AG04450 (cell line): ENCODE measurements at places on chromosomes 3 and 15.
A peak's percentile ranks its signal among the peaks of the same experiment; 100 is the strongest.

- DNase-seq = no peak
These were observed 202.1 kb upstream of the NSMCE3 start for GRCh38 chr15:29471757-29472156.

GRCh38 chr3:77042343-77042742 is 2.4 kb downstream of the ROBO2 start:
- DNase-seq = no peak

GRCh38 chr3:169662132-169662842 is 1.2 kb downstream of the MECOM start:
- no peak for DNase-seq

- peak; percentile 21 for DNase-seq
These were observed 198.1 kb downstream of the MBNL1 start for GRCh38 chr3:152466784-152467183.

GRCh38 chr15:90598031-90598577 is 68.4 kb downstream of the CRTC3 start:
- no peak for DNase-seq

- DNase-seq = no peak
These were observed 8.1 kb upstream of the VPS39 start for GRCh38 chr15:42215913-42216829.

DNA sequence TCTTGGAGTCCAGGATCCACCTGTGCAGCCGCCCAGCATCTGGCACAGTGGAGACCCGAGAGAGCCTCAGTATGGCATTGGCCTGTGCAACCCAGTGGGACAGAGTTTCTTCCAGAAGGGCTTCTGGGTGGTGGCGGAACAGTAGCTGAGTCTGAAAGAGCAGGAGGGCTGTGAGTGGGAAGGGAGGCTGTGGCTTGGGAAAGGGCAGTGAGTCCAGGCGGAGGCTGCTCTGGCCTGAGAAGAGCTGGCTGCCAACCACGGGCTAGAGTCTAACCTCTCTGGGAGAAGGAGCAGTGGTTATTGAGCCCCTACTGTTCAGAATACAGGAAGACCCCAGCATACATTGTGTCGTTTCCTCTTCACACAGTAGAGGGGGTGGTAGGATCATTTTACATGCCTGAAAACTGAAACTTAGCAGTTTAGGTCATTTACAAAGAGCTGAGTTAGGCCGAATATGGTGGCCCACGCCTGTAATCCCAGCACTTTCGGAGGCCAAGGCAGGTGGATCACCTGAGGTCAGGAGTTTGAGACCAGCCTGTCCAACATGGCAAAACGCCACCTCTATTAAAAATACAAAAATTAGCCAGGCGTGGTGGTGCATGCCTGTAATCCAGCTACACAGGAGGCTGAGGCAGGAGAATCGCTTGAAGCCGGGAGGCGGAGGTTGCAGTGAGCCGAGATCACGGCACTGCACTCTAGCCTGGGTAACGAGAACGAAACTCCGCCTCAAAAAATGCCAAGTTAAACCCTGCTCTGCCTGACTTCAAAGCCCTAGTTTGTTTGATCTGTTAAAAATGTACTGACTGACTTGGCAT is 3.2 kb downstream of the AEN start:
- DNase-seq = no peak

- no peak for DNase-seq
These were observed 10.9 kb downstream of the IDH2 start for GRCh38 chr15:90091156-90091931.

DNA sequence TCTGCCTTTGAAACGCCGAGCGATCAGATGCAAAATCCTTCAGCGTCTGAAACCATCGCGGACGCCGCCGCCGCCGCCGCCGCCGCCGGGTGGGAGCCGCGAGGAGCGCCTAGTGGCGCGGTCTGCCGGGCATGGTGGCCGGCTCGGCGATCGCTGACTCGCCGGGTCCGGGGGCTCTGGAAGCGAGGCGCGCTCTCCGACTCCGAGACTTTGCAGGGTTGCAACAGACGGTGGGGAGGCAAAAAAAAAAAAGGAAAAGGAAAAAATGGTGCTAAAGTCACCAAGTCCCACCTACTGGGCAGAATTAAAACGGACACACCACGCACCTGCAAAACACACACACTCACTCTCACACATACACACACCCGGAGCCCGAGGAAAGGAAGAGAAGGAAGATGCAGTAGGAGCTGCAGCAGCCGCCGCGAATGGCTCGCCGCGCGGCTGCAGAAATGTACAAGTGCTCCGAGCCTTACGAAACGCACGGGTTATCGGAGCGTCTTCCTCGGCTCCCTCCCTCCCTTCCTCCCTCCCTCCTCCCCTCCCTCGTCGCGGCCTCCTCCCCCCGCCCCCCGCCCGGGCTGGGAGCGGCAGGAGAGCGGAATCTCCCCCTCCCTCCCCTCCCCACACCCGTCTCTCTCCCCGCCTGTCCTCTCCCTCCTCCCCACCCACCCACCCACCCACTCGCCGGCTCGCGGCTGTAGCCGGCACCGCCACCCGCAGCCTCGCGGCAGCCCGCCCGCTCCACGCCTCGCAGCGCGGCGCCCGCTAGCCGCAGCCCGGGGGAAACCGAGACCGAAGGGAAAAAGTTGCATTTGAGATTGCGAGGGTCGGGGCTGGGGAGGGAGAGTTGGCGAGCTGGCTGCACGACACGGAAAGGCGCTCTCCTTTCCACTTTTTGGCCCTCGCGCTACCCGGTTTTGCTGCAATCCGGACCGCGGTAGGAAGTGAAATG is at the start of gene NTRK3:
Gene NTRK3, minus strand, starts transcription at position 461 of the 952 bp plus-strand sequence. CDS start 586 bp downstream, outside the sequence.
- DNase-seq = no peak

- DNase-seq = no peak
These were observed 55.7 kb downstream of the CEMIP start for GRCh38 chr15:80834906-80835305.

- DNase-seq = peak; percentile 15
These were observed 767 bp downstream of the EPM2AIP1 start for GRCh38 chr3:36991923-36992805.

DNA sequence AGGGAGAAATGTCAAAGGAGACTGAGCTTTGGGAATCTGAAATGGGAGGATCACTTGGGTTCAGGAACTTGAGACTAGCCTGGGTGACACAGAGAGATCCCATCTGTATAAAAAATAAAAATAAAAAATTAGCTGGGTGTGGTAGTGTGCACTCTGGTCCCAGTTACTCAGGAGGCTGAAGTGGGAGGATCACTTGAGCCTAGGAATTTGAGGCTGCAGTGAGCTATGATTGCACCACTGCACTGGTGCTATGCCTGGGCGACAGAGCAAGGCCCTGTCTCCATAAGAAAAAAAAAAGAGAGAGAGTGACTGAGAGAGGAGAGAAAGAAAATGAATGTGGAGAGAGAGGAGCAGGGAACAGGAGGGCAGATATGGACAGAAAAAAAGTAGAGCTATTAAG is 72.8 kb downstream of the SENP2 start:
- no peak for DNase-seq

GRCh38 chr3:112143251-112143650 is 10.2 kb upstream of the GCSAM start:
- DNase-seq = no peak

DNA sequence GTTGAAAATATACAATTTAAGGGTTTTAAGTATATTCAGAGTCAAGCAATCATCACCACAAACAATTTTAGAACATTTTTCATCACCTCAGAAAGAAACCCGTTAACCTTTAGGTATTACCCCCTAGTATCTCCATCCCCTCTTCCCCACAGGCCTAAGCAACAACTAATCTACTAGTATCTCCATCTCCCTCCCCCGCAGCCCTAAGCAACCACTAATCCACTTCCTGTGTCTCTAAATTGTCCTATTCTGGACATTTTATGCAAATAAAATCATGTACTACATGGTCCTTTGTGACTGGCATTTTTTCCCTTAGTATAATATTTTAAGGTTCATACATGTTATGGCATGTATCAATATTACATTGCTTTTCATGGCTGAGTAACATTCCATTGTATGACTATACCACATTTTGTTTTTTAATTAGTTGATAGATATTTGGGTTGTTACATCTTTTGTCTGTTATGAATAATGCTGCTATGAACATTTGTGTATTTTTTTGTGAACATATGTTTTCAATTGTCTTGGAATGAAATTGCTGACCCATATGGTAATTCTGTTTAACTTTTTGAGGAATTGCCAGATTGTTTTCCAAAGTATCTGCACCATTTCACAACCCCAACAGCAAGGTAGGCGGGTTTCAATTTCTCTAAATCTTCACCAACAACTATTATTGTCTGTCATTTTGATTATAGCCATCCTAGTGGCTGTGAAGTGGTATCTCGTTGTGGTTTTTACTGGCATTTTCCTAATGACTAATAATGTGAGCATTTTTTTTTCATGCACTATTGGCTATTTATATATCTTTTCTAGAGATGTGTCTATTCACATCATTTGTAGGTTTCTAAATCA is 215.6 kb upstream of the CD96 start:
- peak; percentile 21 for DNase-seq

DNA sequence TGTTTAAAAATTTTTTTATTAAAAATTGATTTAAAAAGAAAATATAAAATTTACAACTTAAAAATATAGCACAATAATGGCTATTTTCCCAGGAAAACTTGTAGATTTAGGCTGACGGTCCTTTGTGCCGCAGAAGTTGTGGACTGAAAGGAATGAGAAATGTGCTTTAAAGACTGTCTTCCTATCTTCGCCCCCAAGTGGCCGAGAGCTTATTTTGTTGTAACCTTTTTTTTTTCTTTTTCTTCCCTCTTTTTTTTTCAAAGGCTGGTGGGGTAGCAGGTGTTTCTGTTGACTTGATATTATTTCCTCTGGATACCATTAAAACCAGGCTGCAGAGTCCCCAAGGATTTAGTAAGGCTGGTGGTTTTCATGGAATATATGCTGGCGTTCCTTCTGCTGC is 15.5 kb downstream of the SLC25A26 start:
- no peak for DNase-seq

DNA sequence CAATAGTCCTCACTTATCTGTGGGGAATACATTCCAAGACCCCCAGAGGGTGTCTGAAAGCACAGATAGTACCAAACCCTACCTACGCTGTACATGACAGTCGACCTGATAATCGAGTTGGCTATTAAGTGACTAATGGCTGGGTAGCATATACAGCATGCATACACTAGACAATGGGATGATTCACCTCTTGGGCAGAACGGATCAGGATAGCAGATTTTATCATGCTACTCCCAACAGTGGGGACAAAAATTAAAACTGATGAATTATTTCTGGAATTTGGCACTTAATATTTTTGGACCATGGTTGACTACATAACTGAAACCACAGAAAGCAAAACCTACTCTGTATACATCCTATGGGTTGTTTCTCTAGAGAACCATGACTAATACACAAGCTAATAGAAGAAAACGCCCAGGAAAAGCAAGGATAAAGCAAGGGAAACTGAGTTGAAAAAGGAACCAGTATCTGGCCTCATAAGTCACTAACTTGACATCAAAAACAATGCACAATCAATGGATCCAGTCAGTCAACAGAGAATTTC is 15.5 kb downstream of the ATG3 start:
- DNase-seq = no peak

- DNase-seq = no peak
These were observed 17.5 kb upstream of the BCHE start for GRCh38 chr3:165854696-165855095.

GRCh38 chr3:160163229-160163878 is 61.9 kb upstream of the C3orf80 start:
- DNase-seq = peak; percentile 15

DNA sequence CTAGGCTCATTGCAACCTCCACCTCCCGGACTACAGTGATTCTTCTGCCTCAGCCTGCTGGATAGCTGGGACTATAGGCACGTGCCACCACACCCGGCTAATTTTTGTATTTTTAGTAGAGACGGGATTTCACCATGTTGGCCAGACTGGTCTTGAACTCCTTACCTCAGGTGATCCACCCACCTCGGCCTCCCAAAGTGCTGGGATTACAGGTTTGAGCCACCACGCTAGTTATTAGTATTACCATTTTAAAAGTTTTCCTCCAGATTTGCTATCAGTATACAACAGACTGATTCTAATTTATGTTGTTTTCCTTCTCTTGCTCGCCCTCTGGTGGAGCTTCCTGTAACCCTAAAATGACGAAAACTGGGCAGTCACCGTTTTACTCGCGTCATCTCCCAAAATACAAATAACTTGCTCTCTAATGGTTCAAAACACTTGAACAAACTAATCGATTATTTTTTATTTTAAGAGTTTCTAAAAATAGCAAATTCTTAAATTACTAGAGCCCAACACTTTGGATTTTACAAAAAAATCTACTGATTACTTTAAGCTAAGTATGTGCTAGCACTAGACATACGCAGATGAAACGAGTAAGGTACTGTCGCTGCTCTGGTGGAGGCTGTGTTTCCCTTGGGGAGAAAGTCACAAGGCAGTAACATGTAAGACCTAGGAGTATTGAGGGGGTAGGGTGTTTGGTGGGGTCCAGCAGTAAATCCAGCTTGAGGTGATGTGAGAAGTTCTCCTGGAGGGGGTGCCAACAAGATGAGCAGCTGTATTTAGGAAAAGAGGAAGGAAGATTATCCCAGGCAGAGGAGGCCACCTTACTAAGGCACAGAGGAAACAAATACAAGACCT is 203.3 kb downstream of the MBNL1 start:
- DNase-seq = no peak

- no peak for DNase-seq
These were observed 170.7 kb downstream of the TIGIT start for GRCh38 chr3:114464548-114464947.

GRCh38 chr3:56019490-56020146 is 448.6 kb downstream of the ERC2 start:
- DNase-seq = no peak
